Left colon (tissue), 2 donors: ENCODE measurements at places on chromosomes 1 and 21.

DNA sequence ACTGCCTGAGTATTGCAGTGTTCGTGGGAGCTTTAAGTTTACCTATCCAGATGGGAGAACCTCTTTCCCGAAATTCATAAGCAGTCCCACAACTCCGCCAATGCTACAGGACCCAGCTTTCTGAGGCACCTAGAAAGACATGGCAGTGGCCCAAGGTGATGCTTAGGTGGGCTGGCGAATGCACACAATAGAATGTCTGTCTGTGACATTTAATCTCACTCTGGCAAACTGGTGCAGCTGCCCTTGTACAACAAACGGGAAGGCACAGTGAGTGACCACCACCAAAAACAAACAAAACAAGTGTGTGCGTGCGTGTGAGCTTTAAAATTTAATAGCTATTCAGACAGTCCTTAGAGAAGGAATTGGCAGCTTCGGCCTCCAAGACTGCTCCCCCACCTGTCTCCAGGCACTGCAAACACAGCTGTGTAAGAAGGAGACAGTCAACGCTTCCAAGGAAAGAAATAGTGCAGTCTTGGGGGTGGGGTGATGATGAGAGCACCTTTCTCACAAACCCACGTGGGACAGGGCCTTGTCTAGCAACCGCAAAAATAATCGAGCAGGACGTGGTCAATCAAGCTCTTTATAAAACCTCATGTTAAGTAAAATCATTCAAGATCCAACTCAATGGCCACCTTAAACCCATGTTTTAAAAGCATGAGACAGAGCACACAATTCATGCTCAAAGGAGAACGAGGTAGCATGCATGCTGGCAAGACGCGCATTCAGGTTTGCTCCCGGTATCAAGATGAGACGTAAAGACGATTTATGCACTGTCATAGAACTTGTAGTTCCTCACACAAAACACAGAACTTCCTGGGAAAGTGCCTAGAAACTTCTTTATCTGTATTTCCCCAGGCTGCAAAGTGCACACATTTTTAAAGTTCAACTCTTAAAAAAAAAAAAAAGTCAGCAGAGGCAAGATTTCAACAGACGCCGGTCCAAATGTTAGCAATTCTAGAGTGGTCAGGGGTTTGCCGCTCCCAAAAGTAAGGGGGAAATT lies 84.1 kb downstream of the TM2D1 start:
- DNase-seq: no peak

DNA sequence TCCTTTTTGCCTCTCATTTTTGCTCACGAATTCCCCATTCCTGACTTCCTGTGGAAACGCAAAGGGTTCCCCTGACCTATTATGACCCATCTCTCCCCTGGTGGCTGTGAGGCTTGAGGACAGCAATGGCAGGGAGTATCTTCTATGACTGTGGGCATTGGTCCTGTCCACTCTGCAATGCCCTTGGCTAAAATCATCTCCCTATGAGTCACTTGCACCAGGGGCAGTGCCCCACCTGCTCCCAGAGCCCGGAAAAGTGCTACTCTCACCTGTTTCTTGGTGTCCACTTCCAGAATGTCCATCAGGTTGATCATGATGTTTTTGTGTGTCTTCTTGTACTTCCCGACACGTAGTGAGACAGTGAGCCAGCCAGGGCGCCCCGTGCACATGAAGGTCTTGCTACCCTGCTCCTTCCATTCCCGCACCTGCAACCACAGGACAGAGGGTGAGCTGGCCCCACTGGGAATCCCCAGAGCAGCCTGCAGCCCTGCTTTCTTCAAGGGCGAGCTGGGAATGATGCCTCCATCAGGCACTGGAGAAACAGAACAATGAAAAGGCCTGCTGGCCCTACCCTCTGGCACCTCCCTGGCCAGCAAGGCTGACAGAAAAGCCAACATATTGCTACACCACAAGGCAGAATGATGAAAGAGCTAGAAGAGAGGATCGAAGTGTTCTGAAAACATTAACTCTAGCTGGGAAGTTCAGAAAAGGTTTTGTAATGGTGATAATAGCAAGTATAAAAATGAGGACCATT lies 3.5 kb downstream of the DHCR24 start:
- no peak for DNase-seq

GRCh38 chr21:35737449-35737848 lies 322.9 kb downstream of the SETD4 start:
- no peak for DNase-seq

GRCh38 chr1:40197656-40198055 lies 36.5 kb downstream of the RLF start:
- DNase-seq: no peak

DNA sequence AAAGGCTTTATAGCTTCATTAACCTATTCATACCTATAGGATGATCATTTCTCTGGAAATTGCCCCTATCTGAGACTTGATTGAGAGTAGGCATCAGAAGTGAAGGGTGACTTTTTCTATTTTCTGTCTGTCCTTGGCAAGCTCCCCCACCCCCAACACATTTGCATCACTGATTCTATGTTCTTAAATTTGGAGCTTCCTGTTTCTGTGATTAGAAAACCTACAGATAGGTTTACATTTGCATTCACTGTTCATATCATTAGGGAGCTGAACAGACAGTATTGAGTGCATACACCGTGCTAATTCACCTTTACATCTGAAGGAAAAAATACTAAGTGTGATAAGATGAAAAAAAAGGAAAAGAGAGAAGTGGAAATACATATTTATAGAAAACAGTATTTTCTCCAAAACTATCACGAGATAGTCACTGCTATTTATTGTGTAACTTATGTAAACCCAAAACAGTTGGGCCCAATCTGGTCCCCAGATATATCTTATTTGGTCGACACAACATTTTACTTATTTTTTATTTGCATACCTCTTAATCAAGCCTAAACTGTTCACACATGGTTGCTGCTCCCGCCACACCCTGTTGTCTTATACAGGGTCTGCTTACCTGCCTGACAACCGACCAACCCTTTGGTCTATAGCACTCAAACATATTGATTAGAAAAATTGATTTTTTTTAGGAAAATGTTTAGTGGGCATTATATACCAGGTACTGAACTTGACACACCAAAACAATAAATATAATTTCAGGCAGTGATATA lies 218.8 kb downstream of the NTNG1 start:
- DNase-seq: no peak

GRCh38 chr21:25133939-25134338 lies 473.3 kb downstream of the MRPL39 start:
- no peak for DNase-seq

DNA sequence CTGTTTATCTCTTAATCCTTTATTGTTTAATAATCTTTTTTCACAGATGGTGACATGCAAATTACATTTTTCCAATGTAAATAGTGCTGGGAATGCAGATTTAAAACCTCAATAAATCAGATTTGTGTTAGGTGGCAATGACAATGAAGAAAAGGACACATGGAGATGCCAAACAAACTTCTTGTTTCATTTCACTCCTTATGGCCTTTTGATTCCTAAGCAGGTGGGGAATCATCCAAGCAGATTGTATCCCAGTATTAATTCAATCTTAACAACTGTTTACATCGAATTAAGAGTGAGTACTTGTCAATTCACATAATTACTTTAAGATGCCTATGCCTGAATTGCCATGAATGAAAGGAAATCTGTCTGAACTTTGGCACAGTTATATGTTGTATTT lies 98.9 kb upstream of the RGS18 start:
- DNase-seq: no peak
